ENCODE measurements at places on chromosomes 3 and 15.

DNA sequence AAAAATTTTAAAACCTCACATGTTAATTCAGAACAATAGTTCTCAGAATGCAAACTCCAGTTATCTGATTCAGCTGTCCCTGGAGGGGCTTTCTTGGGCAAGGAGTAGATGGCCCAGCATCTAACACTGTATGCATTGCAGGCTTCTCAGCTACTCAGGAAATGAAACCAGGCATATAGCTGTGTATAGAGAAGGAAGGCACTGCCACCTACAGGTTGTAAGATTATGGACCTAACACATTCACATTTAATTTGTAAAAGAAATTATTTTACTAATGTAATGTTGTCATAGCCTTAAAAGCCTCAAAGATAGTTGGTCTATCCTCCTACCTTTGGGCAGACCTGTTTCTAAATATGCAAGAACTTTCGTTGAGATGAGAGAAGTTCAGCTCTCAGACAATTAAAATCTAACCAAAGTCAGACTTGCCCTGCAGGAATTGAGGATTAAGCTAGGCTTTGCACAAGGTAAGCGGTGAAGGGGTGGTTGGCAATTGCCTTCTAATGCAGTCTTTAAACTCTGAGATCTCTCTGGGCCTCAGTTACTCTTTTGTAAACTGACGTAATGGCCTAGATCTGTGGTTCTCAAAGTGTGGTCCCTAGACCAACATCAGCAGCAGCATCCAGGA, 132.8 kb upstream of the SLC24A5 start:
- no peak for DNase-seq

- DNase-seq, result no peak
Observed at GRCh38 chr3:182650568-182651128, 142.7 kb upstream of the ATP11B start.

- DNase-seq, result no peak
Observed at GRCh38 chr3:102225005-102225404, 209.8 kb upstream of the ZPLD1 start.

- DNase-seq, result no peak
Observed at GRCh38 chr3:24367664-24368264, 126.9 kb downstream of the THRB start.

- DNase-seq, result no peak
Observed at GRCh38 chr3:197168606-197169005, 129.8 kb downstream of the DLG1 start.

Data from esophagus squamous epithelium (tissue), 5 donors.